ENCODE measurements at places on chromosomes 7 and 10. TPM values are rescaled to one million over a fixed set of nuclear protein-coding genes. Genes with fewer than 3 reads are reported as not detected.

DNA sequence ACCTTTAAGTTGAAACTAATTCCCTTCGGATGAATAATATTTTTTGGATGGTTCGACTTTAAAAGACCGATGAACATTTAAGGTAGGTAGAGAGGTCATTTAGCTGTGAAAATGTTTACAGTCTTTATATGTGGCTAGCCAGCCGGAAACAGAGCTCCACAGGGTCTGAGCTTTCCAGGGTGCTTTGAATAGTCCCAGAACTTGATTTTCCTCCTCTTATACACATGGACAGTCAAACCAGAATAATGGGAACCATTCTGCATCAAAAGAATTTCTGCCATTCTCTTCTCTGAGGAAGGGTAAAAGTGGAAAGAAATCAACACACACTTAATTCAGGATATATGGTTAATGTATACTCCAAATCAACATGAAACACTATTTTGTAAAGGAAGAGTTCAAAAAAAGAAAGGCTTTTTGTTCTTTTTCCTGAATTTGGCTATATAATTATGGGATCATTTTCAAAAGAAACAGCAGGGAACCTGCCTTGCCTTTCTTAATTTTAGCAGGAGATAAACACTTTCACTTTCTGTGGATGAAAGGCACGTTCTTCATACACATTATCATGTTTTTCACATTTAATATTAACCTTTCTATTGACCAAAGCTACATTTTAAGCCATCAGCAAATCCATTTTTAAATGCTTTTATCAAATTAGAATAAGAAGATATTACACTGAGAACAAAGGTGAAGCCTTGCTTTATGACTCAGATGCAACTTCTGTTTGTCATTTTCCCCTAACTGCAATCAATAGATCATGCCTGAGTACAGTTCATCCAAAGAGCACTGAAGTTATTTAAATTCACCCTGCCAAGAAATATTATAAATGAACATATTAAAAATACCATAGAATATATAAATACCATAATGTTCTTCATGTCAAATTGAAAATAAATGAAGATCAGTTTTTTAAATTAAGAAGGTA, 307.3 kb downstream of the THSD7A start:
- no peak overlapping the region for H3K27ac ChIP-seq
- DNase-seq, result no peak
- H3K4me1 ChIP-seq, result no peaks in the 10 kb centered on the region

GRCh38 chr10:11145495-11145855, 127.8 kb downstream of the CELF2 start:
- H3K4me3 ChIP-seq, result no peak overlapping the region
- no peaks in the 10 kb centered on the region for H3K27me3 ChIP-seq
- DNase-seq, result no peak
- no peak overlapping the region for H3K27ac ChIP-seq
- no peaks in the 10 kb centered on the region for H3K36me3 ChIP-seq
- no peaks in the 10 kb centered on the region for H3K4me1 ChIP-seq

DNA sequence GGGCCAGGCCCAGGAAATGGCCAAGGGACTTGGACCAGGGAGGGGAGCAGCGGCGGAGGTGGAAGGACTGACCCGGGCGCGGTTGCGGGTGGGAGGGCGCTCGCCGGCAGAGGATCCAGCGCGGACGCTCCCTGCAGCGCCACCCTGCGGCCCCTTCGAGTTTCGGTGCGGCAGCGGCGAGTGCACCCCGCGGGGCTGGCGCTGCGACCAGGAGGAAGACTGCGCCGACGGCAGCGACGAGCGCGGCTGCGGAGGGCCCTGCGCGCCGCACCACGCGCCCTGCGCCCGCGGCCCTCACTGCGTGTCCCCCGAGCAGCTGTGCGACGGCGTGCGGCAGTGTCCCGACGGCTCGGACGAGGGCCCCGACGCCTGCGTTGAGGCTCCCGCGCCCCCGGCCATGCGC, 16.8 kb upstream of the ZNF467 start:
- H3K4me1 ChIP-seq, result no peaks in the 10 kb centered on the region
- no peak overlapping the region for H3K4me3 ChIP-seq
- H3K27me3 ChIP-seq, result peaks cover 4% of the 10 kb centered on the region
- no peak for DNase-seq
- H3K36me3 ChIP-seq, result no peaks in the 10 kb centered on the region

DNA sequence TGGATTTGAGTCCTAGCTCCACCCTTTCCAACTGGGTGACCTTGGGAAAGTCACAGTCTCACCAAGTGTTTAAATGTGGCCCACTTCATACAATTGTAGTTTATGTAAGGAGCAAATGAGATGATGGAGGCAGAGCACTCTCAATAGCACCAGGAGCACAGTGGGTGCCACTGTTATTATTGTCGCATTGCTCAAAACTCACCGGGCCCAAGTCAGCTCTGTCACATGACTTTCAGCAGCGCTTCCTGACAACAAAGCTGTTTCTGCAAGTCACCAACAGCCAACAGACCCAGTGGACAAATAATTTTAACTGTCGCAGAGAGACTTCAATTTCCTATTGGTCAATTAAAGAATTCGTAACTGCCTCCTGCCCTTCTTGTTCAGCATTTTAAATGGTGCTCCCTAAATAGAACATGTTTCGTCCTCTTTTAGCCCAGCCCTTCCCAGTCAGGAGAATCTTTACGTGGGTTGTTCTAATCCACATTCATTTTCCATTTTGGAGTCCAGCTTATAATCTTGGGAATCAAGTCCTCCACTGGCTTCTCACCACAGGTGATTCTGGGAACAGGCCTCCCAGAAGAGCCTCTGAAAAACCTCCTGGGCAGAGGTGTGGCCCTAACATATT, 415.6 kb upstream of the NPVF start:
- H3K27ac ChIP-seq, result no peak overlapping the region
- no peak for DNase-seq
- H3K36me3 ChIP-seq, result no peaks in the 10 kb centered on the region
- no peak overlapping the region for H3K4me3 ChIP-seq
- no peaks in the 10 kb centered on the region for H3K4me1 ChIP-seq

DNA sequence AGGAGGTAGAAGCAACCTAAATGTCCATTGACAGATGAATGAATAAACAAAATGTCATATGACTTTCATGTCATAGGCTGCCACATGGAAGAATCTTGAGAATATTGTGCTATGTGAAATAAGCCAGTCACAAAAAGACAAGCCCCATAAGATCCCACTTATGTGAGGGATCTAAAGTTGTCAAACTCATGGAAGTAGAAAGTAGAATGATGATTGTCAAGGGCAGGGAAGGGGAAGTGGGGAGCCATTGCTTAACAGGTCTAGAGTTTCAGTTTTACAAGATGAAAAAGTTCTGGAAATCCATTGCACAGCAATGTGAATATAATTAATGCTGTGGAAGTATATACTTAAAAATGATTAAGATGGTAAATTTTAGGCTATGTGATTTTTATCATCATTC, 229.3 kb upstream of the KMT2E start:
- DNase-seq, result no peak
- no peaks in the 10 kb centered on the region for H3K27me3 ChIP-seq
- no peaks in the 10 kb centered on the region for H3K4me1 ChIP-seq
- H3K36me3 ChIP-seq, result no peaks in the 10 kb centered on the region
- H3K27ac ChIP-seq, result no peak overlapping the region

GRCh38 chr10:120600871-120601649, 144.0 kb downstream of the PLPP4 start:
- no peaks in the 10 kb centered on the region for H3K4me1 ChIP-seq
- no peak overlapping the region for H3K4me3 ChIP-seq
- no peak overlapping the region for H3K27ac ChIP-seq
- DNase-seq, result no peak
- no peaks in the 10 kb centered on the region for H3K36me3 ChIP-seq

- peaks cover 57% of the 10 kb centered on the region for H3K4me1 ChIP-seq
- H3K36me3 ChIP-seq, result no peaks in the 10 kb centered on the region
- H3K4me3 ChIP-seq, result peak overlapping the region; percentile 49
- H3K27ac ChIP-seq, result peak overlapping the region; percentile 100
- no peaks in the 10 kb centered on the region for H3K27me3 ChIP-seq
Observed at GRCh38 chr10:4246881-4247358, 461.9 kb upstream of the KLF6 start.

DNA sequence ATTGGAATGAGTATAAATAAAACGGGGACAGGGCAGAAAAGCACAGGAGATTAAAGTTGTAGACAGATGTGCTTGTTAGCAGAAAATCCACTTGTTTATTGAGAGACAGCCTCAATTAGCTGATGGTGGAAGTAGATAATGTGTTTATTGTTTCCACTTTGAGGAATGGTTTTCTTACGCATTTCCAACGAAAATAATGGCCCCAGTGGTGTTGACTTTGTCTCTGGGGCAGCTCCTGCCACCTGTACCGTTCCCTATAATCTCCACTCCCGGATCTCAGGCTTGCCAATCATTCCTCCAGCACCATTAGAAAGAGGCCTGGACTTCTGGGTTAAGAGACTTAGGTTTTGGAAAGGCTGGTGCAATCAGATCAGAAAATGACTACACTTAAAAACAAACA, 638.7 kb downstream of the PARD3 start:
- no peak overlapping the region for H3K27ac ChIP-seq
- H3K4me1 ChIP-seq, result no peaks in the 10 kb centered on the region
- DNase-seq, result no peak
- no peak overlapping the region for H3K4me3 ChIP-seq

DNA sequence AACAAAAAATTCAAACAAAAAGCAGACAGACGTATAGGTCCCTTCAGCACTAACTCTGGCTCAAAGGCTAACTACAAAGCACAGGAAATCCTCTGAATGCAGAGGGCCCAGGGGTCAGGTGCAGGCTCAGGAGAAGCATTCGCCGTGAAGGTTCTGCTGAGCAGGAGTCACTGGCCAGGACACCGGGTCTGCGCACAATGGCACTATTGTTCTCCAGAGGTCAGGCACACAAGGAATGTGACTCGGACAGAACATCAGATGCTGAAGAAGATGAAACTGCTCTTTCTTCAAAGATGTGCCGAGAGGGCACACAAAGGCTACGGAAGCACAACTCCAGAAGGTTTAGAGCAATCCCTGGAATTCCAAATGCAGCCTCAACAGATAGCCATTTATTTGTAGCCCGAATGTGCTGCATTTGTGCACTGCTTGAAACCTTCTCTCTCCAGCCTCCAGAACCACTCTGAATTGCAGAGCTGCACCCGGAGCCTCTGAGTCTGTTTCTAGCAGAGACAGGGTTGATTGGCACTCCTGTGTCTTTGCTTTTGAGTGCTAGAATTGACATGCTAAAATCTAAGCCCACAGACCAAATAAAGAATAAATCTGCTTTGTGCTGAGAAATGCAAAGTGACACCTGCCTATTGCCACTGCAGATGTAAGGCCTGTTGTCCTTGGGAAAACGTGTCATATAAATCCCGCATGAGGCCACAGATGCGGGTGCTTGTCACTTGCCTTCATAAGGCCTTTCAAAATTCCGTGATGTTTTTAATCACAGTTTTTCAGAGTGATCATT, 85.4 kb upstream of the AFAP1L2 start:
- H3K4me1 ChIP-seq, result no peaks in the 10 kb centered on the region
- H3K27me3 ChIP-seq, result no peaks in the 10 kb centered on the region
- no peaks in the 10 kb centered on the region for H3K36me3 ChIP-seq
- no peak overlapping the region for H3K4me3 ChIP-seq
- DNase-seq, result no peak

- no peak for DNase-seq
- no peak overlapping the region for H3K4me3 ChIP-seq
- no peaks in the 10 kb centered on the region for H3K4me1 ChIP-seq
- no peak overlapping the region for H3K27ac ChIP-seq
- H3K36me3 ChIP-seq, result no peaks in the 10 kb centered on the region
Observed at GRCh38 chr10:115844591-115844990, 428.4 kb downstream of the GFRA1 start.

GRCh38 chr10:102835007-102835482, 2.2 kb downstream of the CYP17A1 start:
- peak; percentile 92 for DNase-seq
- peaks cover 3% of the 10 kb centered on the region for H3K4me1 ChIP-seq
- H3K27ac ChIP-seq, result no peak overlapping the region

- no peaks in the 10 kb centered on the region for H3K36me3 ChIP-seq
- no peak for DNase-seq
- no peak overlapping the region for H3K4me3 ChIP-seq
- H3K4me1 ChIP-seq, result no peaks in the 10 kb centered on the region
- no peaks in the 10 kb centered on the region for H3K27me3 ChIP-seq
Observed at GRCh38 chr7:70588191-70588921, 543.6 kb upstream of the GALNT17 start.

DNA sequence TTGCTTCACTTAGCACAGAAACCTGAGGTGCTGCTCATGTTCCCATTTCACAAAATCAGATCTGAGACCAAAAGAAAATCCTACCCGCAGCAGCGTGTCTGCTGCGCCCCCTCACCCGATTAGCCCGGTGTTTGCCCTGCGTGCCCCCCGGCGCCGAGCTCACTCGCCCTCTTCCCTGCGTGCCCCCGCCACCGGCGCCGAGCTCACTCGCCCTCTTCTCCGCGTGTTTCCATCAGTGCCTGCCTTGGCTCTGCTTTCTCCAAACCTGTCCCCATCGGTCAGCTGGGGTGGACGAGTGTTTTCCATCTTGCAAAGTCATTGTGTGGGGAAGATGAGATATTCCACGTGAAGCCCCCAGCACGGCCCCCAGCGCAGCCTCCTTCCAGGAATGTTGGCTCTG, 225.3 kb upstream of the PITRM1 start:
- no peak overlapping the region for H3K27ac ChIP-seq
- H3K27me3 ChIP-seq, result peaks cover 54% of the 10 kb centered on the region
- DNase-seq, result no peak

GRCh38 chr10:108582387-108582786, 1340.9 kb downstream of the XPNPEP1 start:
- DNase-seq, result no peak
- H3K27ac ChIP-seq, result no peak overlapping the region
- no peaks in the 10 kb centered on the region for H3K27me3 ChIP-seq
- no peaks in the 10 kb centered on the region for H3K36me3 ChIP-seq
- H3K4me1 ChIP-seq, result no peaks in the 10 kb centered on the region
- H3K4me3 ChIP-seq, result no peak overlapping the region

GRCh38 chr10:67837541-67838314, at the start of gene DNAJC12:
TSS of gene DNAJC12 (minus strand) at chr10:67838188. CDS start at chr10:67838011, 177 bp downstream.
- H3K27me3 ChIP-seq, result no peaks in the 10 kb centered on the region
- peaks cover 6% of the 10 kb centered on the region for H3K4me1 ChIP-seq
- no peaks in the 10 kb centered on the region for H3K36me3 ChIP-seq

DNA sequence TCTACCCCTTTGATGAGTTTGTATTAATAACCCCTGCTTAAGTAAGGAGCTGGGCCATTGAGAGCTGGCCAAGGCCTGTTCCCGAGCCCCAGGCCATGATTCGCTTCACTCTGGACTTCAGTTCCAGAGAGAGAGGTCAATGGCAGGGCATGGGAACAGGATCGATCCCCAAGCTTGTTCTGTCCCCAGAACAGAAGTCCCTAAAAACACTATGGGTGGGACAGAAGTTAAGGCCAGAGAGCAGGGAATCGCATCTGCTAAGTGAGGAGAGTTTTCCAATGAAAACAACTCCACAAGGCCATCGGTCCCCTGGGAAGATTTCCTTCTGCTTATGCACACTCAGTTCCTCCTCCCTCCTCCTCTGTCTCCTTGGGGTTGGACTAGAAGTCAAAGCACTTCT, 159.6 kb downstream of the LSM5 start:
- H3K27me3 ChIP-seq, result no peaks in the 10 kb centered on the region
- H3K4me1 ChIP-seq, result no peaks in the 10 kb centered on the region
- no peak overlapping the region for H3K27ac ChIP-seq
- H3K4me3 ChIP-seq, result no peak overlapping the region
- H3K36me3 ChIP-seq, result no peaks in the 10 kb centered on the region

- peaks cover 7% of the 10 kb centered on the region for H3K4me1 ChIP-seq
- H3K36me3 ChIP-seq, result no peaks in the 10 kb centered on the region
- H3K27ac ChIP-seq, result no peak overlapping the region
- DNase-seq, result no peak
- H3K27me3 ChIP-seq, result peaks cover 4% of the 10 kb centered on the region
Observed at GRCh38 chr10:112875476-112876267, 74.4 kb upstream of the TCF7L2 start.

Gene LRRC61
- 1.8 TPM for total RNA-seq

Gene TEX36
- total RNA-seq, result not detected

Gene SH2D4B
- not detected for total RNA-seq

Gene OGDHL
- under 0.01 TPM for total RNA-seq
